ENCODE measurements at places on chromosomes 12 and 14.

GRCh38 chr12:21925296-21925913 lies 15.8 kb downstream of the ABCC9 start:
- H3K4me3 ChIP-seq, result no peak overlapping the region
- no peaks in the 10 kb centered on the region for H3K4me1 ChIP-seq
- H3K27ac ChIP-seq, result no peak overlapping the region
- H3K36me3 ChIP-seq, result no peaks in the 10 kb centered on the region
- DNase-seq, result no peak

DNA sequence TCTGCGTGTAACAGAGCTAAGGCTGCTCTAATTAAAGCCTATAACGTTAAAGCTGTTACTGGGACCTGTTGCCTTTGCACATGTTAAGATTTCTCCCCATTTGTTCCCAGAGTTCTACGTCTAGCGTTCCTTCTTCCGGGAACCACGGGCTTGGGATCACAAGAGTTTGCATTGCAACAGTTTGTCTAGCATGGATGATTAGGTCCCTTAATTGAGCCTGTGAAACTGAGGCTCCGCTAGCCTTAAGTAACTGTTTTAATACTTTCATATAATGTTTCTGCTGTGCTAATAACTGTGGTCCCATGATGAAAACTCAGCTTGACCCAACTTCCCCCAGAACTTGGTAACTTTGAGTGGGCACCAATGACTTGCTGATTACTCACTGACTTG lies 16.7 kb upstream of the LYZ start:
- H3K4me1 ChIP-seq, result peaks cover 42% of the 10 kb centered on the region
- peak overlapping the region; percentile 87 for H3K27ac ChIP-seq
- no peaks in the 10 kb centered on the region for H3K36me3 ChIP-seq
- peak overlapping the region; percentile 75 for H3K4me3 ChIP-seq

- H3K27ac ChIP-seq, result no peak overlapping the region
- H3K36me3 ChIP-seq, result no peaks in the 10 kb centered on the region
- no peak for DNase-seq
- peaks cover 1% of the 10 kb centered on the region for H3K27me3 ChIP-seq
- no peak overlapping the region for H3K4me3 ChIP-seq
Measured at GRCh38 chr12:100959481-100959880, 164.9 kb downstream of the ANO4 start.

GRCh38 chr12:69948851-69949250 lies 123.8 kb downstream of the MYRFL start:
- no peak overlapping the region for H3K27ac ChIP-seq
- H3K4me3 ChIP-seq, result no peak overlapping the region
- no peaks in the 10 kb centered on the region for H3K36me3 ChIP-seq
- H3K4me1 ChIP-seq, result no peaks in the 10 kb centered on the region

DNA sequence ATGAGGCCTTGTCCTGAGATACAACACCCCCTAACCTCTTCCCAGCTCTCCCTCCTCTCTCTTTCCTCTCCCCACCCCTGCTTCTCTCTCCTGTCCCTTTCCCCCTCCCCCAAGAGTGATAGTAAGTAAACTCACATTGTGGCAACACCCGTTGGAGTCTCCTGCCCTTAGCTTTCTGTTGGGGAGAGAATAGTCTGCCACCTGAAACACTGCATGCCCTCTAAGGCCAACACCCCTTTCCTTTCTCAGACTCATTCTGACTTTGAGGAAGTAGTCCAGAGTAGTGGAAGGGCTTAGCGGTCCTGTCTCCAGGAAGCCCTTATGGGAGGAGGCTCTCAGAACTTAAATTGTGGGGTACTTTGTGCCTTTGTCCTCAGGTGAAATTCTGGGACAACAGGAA lies 95.2 kb downstream of the PRKCH start:
- no peak overlapping the region for H3K27ac ChIP-seq
- peak; percentile 6 for DNase-seq
- H3K36me3 ChIP-seq, result peaks cover 40% of the 10 kb centered on the region
- no peaks in the 10 kb centered on the region for H3K27me3 ChIP-seq

- no peak overlapping the region for H3K4me3 ChIP-seq
- no peak for DNase-seq
- H3K4me1 ChIP-seq, result peaks cover 42% of the 10 kb centered on the region
- H3K27me3 ChIP-seq, result no peaks in the 10 kb centered on the region
Measured at GRCh38 chr12:93762912-93763553, 85.9 kb downstream of the CRADD start.

GRCh38 chr14:62185078-62185477 lies 422.9 kb downstream of the SNAPC1 start:
- no peak overlapping the region for H3K27ac ChIP-seq
- no peak overlapping the region for H3K4me3 ChIP-seq
- peaks cover 8% of the 10 kb centered on the region for H3K27me3 ChIP-seq
- no peaks in the 10 kb centered on the region for H3K4me1 ChIP-seq

GRCh38 chr12:47082796-47083621 lies 3.2 kb upstream of the AMIGO2 start:
- H3K27ac ChIP-seq, result peak overlapping the region; percentile 82
- H3K4me1 ChIP-seq, result peaks cover 67% of the 10 kb centered on the region
- H3K27me3 ChIP-seq, result no peaks in the 10 kb centered on the region
- peaks cover 19% of the 10 kb centered on the region for H3K36me3 ChIP-seq

GRCh38 chr14:70043001-70043400 lies 145.8 kb downstream of the SLC8A3 start:
- H3K4me3 ChIP-seq, result no peak overlapping the region
- DNase-seq, result no peak
- H3K4me1 ChIP-seq, result no peaks in the 10 kb centered on the region
- H3K27me3 ChIP-seq, result peaks cover 20% of the 10 kb centered on the region

All from activated CD8-positive, alpha-beta T cell treated with anti-CD3 and anti-CD28 coated beads for 36 hours (primary cell).